GM12891 (cell line): ENCODE measurements at places on chromosomes 13 and 19.
A peak's percentile ranks its signal among the peaks of the same experiment; 100 is the strongest.

DNA sequence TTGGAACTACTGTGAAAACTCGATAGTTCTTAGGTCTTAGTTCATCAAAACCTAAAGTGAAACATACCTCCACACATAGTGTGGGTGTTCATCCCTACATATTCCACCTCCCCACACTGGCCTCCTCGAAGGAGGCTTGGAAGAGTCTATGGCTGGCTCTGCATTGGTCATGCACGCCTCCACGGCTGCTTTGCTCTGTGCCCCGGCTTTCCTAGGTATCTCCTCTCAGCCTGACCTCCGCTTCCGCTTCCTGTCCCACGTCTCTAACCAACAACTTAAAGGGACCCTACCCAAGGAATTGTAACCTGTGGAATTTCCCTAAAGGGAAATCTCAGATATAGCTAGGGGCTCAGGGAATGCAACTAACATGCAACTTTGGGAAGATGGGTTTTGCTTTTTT lies 79.7 kb upstream of the MBNL2 start:
- no peak for DNase-seq

DNA sequence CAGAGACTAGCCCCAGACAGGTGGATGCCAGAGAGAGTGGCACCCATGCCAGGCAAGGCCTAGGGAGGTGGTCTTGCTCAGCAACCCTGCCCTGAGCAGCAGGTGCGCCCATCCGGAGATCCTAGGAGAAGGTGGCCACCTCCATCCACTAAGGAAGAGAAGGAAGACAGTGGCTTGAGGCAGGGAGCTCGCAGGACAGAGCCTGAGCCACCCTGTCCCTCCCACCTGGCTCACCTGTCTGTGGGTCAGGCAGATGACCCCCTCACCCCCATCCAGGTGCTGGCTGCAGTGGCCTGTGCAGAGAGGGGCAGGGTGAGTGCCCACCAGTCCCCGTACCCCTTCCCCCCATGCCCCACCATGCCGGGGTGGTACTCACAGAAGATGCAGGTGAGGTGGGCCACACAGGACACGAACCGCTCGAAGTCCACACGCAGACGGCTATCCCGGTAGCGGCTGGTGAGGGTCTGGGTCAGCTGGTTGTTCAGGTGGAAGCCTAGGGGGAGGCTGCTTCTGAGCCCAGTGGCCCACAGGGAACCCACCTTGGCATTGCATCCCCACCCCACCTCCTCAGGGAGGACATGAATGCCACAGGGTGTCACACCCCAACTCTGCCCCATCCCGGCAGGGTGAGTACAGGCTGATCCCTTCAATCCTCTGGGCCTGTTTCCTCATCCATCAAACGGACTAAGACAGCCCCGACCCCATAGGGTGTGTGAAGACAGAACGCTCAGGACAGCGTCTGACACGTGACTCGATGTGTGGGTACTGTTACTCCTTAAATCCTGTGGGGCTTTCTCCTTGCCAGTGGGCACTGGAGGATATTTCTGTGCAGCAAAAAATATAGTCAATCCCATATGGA lies 13.3 kb downstream of the CAPN12 start:
- no peak for DNase-seq

DNA sequence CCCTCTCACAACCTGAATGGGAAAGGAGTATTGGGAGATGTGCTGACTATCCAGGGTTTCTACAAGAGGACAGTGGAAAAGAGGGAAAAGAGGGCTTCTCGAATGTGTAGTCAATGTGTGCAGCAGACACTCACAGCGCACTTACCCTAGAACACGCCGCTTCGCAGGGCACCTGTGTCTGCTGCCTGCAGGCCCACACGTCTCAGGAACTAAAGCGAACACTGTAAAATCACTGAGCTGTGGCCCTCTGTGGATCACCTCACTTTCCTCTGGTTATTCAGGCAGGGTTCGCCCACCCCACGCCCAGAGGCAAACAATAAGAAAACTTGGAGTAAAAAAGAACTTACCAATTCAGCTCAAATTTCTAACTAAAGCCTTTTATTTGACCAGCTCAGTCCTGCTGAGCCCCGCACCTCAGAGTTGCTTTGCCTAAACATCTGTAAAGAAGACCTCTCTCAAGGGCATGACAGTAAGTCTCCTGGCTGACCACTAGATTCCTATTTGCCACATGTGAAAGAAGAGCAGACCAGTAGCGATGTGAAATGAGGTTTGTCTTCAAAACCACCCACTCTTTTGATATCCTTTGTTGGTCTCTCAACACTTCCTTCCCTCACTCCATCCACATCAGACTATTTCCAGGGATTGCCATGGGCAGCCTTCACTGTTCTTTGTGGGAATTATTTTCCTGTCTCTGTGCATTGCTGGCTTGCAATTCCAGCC lies 19.3 kb upstream of the DOCK9 start:
- no peak for DNase-seq

GRCh38 chr13:62296812-62297211 lies 881.2 kb upstream of the PCDH20 start:
- no peak for DNase-seq

DNA sequence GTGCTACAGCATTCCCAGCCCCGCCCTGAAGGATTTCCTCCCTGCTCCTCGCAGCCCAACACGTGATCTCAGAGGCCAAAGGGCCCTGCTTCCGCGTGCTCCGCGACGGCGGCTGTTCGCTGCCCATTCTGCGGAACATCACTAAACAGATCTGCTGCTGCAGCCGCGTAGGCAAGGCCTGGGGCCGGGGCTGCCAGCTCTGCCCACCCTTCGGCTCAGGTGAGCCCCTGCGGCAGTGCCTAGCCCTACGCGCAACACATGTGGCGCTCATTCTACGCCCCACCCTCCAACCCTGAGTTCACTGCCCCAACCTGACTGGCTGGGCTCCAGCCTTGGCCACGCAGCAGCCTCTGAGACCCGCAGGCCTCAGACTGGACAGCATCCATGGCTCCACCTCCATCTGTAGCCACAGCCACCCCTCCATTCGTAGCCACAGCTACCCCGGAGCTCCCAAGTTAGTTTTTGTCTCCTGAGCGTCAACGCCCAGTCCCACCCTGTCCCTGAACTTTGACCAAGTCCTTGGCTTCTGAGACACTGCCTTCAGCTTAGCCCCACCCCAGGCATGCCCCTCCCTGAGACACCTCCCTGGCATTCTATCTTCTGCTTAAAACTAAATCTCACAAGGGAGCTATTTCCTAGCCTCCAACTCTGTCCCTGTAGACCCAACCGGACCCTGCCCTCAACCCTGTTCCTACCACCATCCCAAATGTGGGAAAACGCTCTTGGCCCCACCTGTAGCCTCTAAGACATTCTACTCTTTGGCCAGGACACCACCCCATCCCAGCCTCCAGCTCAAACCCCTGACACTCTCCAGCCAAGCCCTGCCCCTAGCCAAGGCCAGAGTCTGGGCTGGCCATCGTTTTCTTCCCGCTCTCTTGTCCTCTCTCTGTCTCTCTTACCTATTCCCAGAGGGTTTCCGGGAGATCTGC lies 6.4 kb downstream of the LTBP4 start:
- no peak for DNase-seq

GRCh38 chr19:46951171-46951986 lies 68.3 kb upstream of the NPAS1 start:
- no peak for DNase-seq

DNA sequence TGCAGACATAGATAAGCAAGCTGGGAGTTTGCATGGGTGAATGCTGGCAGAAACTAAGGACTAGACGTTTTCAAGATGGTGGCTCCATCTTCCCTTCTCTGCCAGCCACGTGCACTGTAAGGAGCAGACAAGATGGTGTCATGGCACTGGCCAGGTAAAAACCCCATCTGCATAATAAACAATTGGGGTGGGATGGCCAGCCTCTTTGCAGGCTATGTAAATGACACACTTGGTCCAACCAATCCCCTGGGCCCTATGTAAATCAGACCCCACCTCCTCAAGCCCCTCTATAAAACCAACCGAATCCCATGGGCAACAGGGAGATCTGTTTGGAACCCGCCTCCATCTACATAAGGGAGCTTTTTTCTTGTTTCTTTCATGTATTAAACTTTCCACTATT lies 2.4 kb upstream of the OR7A5 start:
- DNase-seq = no peak

DNA sequence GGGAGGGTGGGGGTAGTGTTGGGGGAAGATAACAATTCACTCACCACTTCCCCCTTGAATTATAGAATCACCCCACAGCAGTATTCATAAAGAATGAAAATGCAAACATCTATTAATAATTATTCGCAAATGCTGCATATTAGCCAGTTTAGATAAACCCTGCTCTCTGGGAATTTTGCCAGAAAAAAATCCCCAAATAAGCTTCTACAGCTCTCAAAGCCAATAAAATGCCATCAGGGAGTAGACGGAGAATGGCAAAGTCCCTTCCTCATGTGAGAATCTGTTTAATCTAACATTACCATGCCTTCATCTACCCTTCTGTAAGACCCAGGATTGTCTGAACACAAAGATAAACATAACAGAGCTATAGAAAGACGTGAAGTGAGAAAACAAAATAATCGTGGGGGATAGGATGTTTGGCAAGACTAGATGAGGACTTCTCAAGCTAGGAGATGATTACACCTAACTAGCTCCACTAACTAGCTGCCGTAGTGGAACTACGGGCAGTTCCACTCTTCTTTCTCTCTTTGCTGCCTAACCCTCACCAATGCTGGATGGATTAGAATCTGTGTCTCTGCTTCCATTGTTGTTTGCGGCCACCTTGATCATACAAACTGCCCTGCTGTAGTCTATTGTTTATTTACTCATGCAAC lies 32.4 kb upstream of the CACNA1A start:
- DNase-seq = no peak

DNA sequence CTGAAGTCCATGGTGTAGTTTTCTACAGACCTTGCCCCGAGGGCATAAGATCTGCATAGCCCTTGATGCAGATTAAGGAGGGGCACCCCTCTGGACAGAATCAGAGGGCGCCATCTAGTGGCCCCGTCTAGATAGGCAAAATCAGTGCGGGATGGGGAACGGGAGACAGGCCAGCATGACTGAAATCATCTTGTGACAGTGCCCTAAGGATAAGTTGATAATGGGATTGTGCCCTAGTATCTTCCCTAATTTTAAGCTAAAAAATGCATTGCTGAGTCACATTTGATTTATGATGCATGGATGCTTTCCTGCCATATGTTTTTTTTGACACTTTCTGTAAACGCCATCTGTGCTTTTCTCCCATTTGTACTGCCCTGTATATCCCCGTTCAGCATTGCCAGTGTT lies 19.0 kb upstream of the GPI start:
- peak; percentile 73 for DNase-seq

DNA sequence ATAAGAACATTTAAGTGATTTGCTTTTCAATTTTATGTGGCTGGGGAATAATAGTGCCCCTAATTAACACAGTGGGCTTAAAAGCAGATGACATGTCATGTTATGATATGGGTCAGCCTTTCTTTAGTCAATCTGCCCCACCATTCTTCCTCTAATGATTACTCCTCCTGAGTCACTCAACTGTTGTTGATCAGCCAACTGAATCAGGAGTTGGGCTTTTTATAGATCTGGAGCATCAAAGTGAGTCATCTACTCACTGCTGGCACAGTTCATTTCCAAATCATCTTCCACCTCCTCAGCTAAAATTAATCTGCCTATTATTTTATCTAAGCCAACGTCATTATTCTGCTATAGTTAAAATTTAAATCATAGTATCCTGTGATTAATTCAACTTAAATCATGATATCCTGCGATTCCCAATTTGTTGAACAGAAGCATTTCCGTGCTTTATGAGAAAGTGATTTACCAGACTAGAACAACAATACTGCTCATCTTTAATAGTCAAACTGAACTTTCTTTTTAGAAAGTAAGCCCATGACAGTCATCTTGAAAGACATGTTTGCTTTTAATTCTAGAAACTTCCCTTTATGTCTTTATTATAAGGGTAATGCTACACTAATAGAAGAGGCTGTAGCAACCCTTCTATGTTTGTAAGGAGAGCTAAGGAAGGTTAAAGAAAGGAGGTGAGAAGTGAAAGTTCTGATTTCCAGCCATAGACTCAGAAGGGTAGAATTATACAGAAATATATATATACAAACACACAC lies 551.4 kb downstream of the TBC1D4 start:
- DNase-seq = no peak

- DNase-seq = no peak
Measured at GRCh38 chr13:110379905-110380341, 72.8 kb downstream of the COL4A2 start.

GRCh38 chr19:18231775-18232174 lies 5.5 kb upstream of the PDE4C start:
- no peak for DNase-seq

- DNase-seq = no peak
Measured at GRCh38 chr19:29201855-29202254, 11.1 kb downstream of the UQCRFS1 start.

DNA sequence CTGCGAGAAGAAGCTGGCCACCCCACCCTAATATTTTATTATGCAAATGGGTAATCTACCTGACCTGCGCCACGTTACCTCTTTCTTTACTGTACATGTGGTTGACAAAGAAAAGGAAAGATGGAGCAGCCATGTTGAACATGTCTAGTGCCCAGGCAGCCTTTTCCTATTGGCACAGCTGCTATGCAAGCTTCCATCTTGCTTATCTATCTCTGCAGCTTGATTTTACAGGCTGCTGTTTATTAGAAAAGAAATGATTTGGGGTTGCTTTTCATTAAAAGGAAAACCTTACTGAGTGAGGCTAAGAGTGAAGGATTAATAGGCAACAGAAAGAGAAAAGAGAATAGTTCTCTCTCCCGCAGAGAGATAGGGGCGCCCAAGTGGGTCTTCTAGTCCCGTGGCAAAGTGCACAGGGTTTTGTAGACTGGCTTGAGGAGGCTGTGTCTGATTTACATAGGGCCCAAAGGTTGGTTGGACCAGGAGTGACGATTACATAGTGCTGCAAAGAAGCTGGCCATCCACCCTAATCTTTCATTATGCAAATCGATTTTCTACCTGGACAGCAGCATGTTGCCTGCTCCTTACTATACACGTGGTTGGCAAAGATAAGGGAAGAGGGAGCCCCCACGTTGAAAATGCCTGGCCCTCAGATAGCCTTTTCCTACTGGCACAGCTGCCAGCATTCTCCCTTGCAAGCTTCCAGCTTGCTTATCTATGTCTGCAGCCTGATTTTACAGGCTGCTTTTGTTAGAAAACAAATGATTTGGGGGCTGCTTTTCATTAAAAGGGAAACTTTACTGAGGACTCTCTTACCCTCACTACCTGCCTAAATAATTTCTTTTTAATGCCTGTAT lies 28.3 kb downstream of the OR10H4 start:
- DNase-seq = no peak

- DNase-seq = no peak
Measured at GRCh38 chr13:83876546-83876945, 5.7 kb downstream of the SLITRK1 start.

DNA sequence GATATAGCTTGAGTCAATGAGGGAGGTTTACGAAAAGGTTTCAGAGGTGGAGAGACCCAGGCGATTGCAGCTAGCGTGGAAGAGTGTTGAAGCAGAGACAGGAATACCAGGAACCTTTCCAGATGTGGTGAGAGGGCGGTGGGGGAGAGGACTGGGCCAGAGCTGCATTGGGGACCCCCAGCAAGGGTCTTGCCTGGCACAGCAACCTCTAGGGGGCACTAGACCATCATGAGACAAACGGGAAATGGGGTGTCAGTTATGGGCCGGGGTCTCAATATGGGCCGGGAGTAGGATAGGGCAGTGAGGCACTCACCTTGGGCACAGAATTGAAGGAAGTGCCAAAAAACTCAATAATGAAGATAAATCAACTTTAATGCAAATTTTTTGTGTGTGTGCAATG lies 2.1 kb upstream of the LRP3 start:
- no peak for DNase-seq
